ENCODE measurements at places on chromosomes 12 and 14.

GRCh38 chr14:36129181-36129580 is 47.3 kb downstream of the PTCSC3 start:
- DNase-seq, result no peak

DNA sequence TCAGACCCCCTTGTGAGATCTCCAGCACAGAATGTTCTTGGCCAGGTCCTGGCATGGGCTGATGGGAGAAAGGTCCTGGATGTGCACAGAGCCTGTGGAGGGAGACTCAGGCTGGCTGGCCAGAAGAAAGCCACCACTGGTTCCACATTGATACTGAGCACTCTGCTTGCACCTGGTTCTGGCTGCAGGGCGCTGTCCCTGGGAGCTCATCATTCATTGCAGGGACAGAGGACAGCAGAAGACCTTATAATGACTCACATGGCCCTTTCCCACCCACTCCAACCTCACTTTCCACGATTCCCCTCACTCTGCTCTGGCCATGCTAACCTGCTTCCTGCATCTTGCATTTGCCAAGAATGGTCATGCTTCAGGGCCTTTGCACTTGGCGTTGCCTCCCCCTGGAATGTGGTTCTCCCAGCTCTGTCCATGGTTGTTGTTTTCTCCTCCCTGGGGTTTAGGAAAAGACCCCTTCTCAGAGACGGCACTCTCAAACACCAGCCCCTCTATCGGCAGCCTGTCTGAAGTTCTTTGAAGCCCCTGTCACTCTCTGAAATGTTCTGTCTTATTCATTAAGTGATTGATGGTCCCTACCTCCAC is 10.3 kb downstream of the KRT7 start:
- DNase-seq, result no peak

DNA sequence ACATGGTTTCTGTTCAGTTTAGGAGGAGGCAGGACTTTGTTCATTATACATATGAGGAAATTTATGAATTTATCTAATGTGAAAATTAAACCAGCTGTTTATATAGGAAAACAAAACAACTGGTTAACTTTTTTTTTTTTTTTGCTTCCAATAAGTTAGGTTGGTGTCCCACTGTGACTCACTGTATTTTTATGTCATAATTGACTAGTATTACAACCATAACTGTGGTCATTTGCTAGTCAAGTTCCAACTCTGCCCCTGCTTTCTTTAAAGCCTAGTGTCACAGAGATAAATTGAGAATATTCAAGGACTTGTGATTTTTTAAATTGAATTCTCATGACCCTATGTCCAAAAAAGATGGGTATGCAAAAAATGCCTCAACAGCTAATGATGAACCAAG is 227.7 kb downstream of the BCAT1 start:
- no peak for DNase-seq

DNA sequence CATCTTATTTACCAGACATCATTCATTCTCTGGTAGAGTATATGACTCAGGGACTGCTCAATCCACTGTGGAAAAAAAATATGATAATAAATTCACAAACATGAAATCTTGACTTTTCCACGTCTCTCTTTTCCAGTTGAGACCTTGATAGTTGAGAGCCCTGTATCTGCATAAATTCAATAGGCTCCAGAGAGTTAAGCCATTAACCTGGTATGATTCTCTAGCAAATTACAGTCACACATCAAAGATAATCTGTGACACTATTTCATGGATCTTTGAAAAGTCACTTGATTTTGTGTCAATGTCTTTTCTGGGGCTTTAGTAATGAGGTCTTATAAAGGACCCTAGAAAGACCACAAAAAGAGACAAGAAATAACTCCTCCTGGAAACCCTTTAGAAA is 154.2 kb upstream of the FOXG1 start:
- DNase-seq, result no peak

- DNase-seq, result no peak
Observed at GRCh38 chr14:96904201-96904600, 107.0 kb downstream of the VRK1 start.
